Kasumi-1 (cell line): ENCODE measurements at places on chromosomes 1 and 21.

DNA sequence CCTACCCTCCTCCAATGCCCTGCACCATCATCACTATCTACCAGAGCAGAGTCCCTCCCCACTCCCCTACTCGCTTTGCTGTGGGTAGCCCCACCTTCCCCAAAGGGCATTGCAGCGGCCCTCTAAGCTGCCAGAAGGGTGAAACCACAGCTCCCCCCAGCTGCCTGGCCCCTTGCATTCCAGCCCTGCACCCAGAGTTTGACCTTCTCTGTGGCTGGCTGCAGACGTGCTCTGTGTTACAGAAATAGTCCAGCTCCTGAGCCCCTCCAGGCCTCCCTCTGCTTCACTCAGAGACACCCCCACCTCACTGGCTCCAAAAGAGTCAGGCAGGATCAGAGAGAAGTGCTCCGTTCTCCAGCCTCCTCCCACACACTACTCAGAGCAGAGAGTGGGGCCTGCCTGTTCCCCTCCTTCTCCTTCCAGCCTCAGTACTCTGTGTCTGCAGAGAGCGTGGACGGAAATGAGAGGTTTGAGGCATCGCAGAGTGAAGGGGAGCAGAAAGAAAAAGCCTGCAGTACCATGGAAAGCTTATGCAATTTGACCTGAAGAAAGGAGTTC, 63.2 kb downstream of the PLEKHA6 start:
- DNase-seq: peak; percentile 32

GRCh38 chr1:88149686-88150085, 534.4 kb upstream of the PKN2 start:
- DNase-seq: no peak

DNA sequence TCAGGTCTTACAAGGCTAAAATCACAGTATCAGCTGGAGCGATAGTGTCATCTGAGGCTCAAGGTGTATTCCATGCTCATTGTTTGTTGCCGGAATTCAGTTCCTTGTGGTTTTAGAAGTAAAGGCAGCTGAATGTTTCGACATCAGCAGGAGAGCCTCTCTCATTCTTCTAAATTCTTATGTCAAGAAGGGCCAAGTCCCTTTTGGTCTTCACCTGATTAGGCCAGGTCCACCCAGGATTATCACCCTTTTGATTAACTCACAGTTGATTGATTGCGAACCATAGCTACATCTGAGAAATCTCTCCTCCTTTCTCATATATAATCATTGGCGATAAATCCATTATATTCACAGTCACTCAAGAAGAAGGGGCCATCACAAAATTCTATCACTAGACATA, 806.7 kb upstream of the PRMT6 start:
- DNase-seq: no peak

DNA sequence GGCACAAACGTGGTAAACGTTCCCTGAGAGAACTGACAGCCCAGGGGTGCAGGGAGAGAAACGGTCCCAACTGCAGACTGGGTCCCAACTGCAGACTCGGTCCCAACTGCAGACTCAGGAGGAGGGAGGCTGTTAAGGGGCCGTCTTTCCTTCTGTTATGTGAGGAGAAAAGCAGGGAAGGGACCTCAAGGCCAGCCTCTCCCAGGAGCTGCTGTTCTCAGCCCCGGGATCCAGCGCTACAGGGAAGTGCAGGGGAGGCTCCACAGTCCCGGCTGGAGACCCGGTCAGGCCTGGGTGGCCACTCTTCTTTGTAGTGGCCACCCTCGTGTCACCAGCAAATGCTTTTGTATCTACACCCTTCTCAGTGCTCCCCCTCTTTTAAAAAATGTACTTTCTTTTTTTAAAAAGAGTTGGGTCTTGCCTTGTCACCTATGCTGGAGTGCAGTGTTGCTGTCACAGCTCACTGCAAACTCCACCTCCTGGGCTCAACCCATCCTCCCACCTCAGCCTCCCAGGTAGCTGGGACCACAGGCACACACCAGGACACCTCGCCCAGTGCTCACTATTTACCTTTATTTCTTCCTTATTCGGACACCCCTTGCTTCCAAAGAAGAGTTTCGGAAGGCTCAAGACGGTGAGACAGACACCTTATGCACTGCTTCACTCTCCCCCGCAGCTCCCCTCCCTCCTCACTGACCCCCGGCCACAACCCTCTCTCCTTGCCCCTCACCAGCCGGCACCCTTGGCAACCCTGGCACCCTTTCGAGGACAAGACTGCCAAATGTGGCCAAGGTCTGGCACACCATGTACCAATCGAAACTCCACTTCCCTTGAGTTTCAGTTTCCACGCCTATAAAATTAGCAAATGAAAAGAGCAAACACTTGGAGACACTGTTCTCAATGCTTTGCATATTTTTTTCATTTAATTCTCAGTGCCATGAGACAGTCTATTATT, 21.8 kb downstream of the CAPN2 start:
- no peak for DNase-seq

DNA sequence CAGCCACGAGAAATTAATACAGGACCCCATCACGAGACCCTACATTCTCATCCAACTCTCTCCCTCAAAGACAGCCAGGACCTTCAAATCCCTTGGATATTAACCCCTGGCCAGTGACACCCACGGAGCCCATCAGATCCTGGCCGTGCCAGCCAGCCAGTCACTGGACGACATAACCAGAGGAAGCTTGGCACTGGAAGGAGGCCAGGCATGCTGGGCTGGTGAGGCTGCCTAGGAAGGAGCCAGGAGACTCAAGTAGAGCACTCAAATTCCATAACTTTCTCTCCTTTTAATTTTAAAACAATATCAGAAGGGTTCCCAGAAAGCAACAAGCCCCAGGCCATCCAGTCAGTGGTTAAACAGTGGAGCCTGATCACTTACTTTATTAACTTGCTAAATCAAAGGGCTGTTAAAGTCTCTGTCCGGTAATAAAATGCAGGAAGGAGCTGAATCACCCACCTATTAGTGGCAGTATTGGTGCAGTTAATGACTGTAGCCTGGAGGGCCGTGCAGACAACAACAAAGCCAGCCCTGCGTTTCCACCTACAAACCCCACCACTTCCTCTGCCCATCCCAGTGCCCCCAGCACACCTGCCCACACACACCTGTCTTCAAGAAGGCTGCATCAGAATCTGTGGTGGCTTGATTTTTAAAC, 78.0 kb downstream of the HIVEP3 start:
- no peak for DNase-seq

GRCh38 chr1:95138223-95138622, 21.1 kb downstream of the TLCD4 start:
- no peak for DNase-seq

- no peak for DNase-seq
These were observed 730 bp downstream of the NOS1AP start for GRCh38 chr1:162070094-162070748.
